Stimulated activated CD8-positive, alpha-beta memory T cell treated with anti-CD3 and anti-CD28 coated beads, Interleukin-15, amount 100 ng/mL, for 4 hours (primary cell): ENCODE measurements at places on chromosomes 13 and 19.

- no peak for DNase-seq
Measured at GRCh38 chr19:50418176-50419021, at the start of gene SPIB. Gene SPIB, plus strand, starts transcription at chr19:50418938. Its CDS starts 25 bp downstream, at chr19:50418963.

- DNase-seq = no peak
Measured at GRCh38 chr19:11016631-11017030, 55.8 kb downstream of the SMARCA4 start.

DNA sequence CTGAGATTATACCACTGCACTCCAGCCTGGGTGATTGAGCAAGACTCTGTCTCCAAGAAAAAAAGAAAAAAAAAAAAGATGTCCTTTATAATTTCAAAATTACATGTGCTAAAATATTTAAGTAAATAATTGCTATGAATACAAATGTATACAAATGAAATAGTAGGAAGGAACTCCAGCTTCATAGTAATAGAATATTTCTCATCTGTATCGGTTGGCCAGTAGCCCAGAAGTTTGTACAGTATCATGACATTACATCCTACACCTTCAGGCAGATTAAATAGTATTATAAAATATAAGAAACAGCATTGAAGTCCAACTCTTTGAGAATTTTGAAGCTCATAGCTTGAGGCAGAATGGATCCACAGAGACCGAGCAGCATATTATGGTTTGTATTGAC lies 36.5 kb upstream of the CLDN10 start:
- DNase-seq = no peak

DNA sequence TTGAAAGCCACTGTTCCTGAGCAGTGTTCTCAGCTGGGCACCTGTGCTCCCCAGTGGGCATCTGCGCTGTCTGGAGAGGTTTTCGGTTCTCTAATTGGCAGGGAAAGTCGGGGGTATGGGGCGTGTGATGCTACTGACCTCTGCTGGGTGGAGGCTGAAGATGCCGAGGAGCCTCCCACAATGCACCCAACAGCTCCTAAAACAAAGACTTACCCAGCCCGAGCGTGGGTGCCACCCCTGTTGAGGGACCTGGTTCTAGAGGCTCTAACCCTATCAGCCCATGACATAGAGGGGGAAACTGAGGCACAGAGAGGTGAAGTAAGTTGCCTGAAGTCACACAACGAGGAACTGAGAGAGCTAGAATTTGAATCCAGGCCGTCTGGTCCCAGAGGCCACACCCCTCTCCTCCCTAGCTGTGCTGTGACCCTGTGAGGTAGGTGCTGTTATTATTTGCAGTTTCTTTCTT lies 2.3 kb downstream of the SPACA4 start:
- no peak for DNase-seq
